ENCODE measurements at places on chromosomes 2 and 18.
A peak's percentile ranks its signal among the peaks of the same experiment; 100 is the strongest.

DNA sequence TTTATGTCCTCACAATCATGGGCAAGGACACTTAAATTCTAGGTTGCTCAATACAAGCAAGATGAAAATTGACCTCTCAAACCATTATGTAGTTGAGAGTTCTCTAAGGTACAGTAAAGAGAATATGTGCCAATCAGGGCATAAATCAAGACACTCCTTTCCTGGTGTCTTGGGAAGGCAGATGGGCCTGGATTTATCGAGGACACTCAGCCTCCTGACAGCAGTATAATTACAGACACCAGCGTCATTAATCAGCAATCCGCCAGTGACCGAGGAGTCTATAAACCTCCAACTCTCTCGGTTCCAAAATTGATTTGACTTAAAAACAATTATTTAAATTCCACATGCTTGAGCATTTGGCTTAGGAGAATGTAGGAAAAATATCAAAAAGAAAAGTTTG, 75.7 kb upstream of the DAPL1 start:
- no peak for DNase-seq

DNA sequence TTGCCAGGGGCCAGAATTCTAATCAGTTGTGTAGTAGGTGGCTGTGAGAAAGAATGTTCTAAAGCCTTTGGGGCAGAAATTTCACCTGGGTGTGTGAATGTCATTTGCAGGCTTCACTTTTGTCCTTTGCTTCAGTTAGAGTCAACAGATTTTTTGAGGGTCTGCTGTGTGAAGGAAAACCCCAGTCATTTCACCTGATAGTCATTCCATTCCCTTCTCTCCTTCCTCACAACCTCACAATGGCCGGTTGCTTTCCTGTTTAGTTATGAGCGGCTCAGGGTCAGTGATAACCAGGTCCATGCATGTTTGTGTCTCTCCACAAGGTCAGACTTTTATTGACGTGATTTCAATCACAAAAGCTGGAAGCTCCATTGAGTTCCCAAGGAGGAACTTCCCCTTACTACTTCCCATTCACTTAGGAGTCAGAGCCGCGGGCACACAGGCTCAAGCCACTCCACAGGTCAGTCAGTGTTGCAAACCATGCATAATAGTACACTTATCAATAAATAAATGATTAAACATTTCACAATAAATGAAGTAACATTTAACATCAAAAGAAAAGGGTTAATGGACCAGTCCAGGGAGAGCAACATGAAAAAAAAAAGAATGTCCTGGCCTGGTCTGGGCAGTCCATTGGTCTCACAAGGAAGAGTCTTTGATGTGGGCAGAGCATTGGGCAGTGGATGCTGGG, 74.3 kb downstream of the NPAS2 start:
- no peak for DNase-seq

GRCh38 chr2:100409975-100410647, 7.4 kb downstream of the CHST10 start:
- no peak for DNase-seq

DNA sequence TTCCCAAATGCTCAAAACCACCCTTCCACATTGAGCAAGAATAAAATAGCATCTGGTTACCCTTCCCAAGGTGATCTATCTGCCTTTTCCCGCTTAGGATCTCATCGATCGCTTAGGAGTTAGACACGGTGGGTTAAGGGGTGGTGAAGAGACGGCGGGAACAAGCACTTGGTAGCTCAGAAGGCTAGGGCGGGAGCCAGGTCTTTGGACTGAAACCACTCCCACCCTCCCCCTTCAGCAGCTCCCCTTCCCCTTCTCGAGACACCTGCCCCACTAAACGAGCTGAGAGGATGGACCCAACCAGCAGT, 513 bp downstream of the THOC1 start:
- peak; percentile 54 for DNase-seq

DNA sequence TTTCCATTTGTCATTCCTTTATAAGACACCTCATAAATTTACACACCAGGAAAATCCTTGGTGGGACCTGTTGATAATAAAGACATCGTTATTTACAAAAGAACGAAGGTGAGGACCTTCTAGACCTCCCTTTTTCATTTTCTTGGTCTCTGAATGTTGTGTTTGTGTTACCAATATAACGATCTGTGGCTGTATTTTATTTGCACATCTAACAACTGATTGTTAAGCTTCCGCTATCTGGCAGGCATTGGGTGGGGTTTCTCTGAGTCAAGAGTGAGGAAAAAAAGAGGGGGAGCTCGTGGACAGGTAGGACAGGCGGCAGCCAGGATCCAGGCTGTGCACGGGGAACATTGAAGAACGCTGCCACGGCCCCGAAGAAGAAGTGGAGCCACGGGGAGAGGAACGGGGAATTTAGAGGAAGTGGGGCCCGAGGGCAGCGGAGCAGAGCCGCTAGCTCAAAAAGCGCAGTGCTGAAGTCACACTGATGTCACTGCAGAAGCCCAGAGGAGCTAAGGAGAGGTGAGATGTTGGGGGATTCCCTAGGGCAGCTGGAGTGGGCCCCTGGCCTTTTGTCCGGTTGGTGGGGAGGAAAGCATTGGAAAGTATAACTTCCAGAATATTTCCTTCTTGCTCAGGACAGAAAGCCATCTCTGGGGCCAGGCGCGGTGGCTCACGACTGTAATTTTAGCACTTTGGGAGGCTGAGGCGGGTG, 20.9 kb upstream of the DNMT3A start:
- DNase-seq, result no peak

DNA sequence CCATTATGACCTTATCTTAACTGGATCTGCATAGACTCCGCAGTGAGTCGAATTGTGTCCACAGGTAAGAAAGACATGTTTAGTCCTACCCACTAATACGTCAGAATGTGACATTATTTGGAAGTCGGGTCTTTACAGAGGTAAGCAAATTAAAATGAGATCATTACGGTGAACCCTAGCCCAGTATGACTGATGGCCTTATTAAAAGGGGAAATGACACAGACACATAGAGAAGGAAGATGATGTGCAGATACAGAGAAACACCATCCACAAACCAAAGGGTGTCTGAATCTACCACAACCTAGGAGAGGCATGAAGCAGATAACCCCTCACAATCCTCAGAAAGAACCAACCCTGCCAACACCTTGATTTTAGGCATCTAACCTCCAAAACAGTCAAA, 135.6 kb downstream of the GALNT1 start:
- DNase-seq, result no peak

GRCh38 chr18:59202258-59202820, 17.6 kb upstream of the GRP start:
- no peak for DNase-seq

GRCh38 chr2:98448441-98449145, 3.9 kb downstream of the INPP4A start:
- DNase-seq, result no peak

DNA sequence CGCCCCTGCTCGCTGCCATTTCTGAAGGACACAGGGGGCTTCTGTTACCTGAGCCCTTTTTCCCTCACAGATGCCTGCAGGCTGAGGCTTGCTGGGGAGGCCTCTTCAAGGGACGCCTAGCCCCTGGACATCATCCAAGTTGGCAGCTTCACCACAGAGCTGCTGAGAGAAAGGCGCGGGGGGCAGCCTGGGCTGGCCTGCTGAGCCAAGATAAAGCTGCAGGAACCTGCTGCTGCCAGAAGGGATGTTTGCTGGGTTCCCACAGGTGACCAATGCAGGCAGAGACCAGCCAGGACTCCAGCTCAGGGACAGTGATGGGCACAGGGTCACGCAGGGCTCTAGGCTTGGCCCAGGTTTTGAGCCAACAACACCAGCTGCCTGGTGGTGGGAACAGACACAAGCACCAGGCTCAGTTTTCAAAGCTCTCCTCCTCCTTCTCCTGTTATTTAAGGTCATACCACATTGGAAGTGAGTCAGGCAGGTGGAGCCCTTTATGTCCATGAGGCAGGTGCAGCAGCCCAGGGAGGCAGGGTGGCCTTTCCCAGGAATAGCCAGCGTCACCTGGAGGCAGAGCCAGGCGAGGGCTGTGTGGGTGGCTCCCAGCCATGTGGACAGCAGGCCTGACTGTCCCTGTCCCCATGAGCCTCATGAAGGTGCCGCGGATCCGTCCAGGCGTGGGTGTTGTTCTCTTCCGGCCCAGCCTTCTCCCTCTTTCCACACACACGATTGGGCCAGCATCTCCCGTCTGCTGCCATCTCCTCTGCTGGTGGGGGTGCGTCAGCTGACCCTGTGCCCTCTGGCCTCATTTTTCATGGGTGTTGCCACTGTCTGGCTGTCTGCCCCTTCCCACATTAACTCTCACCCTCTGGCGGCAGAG, 515.5 kb upstream of the MYT1L start:
- peak; percentile 93 for DNase-seq

- no peak for DNase-seq
Measured at GRCh38 chr2:1656326-1656960, 87.9 kb downstream of the PXDN start.

GRCh38 chr2:236627193-236627592, 57.6 kb downstream of the ACKR3 start:
- DNase-seq, result no peak

DNA sequence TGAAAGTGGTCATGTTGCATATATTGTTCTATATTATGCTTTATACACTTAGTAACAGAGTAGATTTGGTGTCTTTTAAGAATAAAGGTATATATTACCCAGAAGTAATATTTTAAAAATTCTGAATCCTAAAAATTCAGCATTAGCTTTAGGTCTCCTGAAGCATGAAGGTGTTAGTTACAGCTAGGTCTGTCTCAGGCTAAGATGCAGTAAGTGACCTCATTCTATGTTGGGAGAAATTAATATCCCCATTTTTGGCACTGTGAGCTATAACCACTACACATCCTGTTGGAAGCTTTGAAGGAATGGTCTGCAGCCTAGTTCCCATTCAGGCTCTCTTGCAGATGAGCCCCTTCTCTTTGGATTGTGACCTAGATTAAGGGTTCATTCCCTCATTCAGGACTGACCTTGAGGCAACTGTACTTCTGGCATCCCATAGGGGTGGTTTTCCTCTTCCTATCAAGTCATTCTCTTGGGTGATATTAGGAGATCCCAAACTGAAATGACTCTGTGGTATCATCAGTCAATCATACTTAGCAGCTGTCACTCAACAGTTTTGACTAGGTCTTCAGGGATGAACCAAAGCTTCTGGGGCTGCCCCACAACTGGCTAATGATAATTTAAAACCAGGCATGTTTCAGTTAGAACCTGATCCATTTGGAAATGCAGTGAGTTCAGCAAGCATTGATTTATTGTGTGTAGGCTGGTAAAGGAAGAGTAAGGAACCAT, 117.7 kb downstream of the GPD2 start:
- no peak for DNase-seq

GRCh38 chr18:40019797-40020392, 1935.1 kb upstream of the PIK3C3 start:
- no peak for DNase-seq

- no peak for DNase-seq
Measured at GRCh38 chr2:128198656-128199055, 107.7 kb downstream of the UGGT1 start.

- DNase-seq, result no peak
Measured at GRCh38 chr2:103002954-103003353, 241.1 kb downstream of the TMEM182 start.

GRCh38 chr18:4077204-4077603, 377.9 kb downstream of the DLGAP1 start:
- DNase-seq, result no peak

- no peak for DNase-seq
Measured at GRCh38 chr2:29323961-29324360, 208.7 kb downstream of the CLIP4 start.

DNA sequence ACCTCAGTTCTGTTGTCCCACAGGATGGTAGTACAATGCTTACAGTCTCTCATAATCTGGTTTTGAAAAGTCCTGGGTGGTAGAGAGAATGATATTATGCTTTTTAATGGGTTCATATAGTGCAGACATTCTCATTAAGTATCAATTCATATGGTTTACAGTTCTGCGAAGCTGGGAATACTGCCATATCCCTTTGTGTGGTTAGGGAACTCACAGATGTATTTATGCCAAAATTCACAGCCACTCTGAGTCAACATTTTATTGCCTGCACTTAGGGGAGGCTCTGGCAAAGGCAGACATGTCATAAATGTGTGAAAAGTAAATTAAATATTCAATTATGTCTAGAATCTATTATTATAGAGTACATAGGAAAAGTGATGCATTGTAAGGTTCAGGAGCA, 808.2 kb downstream of the SUCLG1 start:
- no peak for DNase-seq

DNA sequence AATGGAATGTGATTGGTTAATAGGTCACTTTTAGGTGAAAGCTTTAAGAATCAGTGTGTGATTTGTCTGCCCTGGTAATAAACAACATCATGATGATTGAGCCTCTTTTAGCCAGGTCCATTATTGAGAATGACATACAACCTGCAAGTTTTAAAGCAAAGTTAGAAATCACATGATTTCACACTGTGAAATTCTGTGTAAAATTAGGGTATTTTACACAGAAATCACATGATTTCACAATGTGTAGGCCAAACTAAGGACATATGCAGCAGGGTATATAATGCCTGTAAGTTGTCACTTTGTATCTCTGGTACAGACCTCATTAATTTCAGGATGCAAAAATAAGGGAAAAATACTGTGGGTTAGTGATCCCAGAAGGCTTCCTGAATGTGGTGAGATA, 16.7 kb downstream of the PSMD14 start:
- DNase-seq, result no peak

- no peak for DNase-seq
Measured at GRCh38 chr2:218745559-218746469, 35.2 kb downstream of the TTLL4 start.

GRCh38 chr2:176140513-176141317, 10.6 kb upstream of the HOXD4 start:
- DNase-seq, result peak; percentile 75

DNA sequence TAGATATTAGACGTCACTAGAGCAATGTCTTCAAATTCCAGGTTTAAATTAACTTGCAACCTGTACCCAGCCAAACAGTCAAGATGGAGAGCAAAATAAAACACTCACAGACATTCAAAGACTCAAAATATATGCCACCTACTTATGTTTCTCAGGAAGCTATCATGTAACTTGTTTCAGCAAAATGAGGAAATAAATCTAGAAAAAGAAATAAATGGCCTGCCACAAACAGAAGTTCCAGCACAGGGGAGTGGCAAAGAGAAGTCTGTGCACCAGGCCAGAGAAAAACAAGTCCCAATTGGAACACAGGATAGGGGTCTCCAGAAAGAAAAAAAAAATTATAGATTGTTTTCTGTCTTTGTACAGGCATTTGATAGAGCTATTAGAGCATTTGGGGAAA, 96.7 kb downstream of the LRP2 start:
- DNase-seq, result no peak

GRCh38 chr2:138496096-138496651, 5.4 kb upstream of the SPOPL start:
- no peak for DNase-seq

GRCh38 chr18:79387615-79388014, 8.1 kb upstream of the NFATC1 start:
- no peak for DNase-seq
